ENCODE measurements at places on chromosomes 6 and 20. TPM values are rescaled to one million over a fixed set of nuclear protein-coding genes. Genes with fewer than 3 reads are reported as not detected.

Gene SDHAF4
- 24.5 TPM for polyA plus RNA-seq

Gene TSBP1
- polyA plus RNA-seq = not detected

Gene ANGPT4
- 0.27 TPM for polyA plus RNA-seq

Gene SLC44A4
- polyA plus RNA-seq = 49.7 TPM

DNA sequence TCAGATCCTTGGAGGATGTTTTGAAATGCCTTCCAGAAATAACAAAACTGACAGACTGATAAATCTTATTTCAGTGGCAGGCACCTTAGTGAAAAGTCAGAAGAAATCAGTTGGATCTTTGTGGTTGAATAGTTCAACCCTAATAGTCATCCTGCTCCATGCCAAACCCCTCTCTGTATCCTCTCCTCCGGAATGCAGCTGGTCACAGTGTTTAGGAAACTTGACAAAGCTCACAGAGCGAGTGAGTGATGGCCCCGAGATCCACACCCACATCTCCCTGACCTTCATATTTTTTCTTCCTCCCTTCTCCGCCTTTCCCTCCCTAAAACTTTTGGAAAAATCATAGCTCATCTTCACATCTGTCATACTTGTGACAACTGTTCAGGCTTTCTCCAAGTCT is 464.8 kb upstream of the CDH4 start:
- DNase-seq = no peak

DNA sequence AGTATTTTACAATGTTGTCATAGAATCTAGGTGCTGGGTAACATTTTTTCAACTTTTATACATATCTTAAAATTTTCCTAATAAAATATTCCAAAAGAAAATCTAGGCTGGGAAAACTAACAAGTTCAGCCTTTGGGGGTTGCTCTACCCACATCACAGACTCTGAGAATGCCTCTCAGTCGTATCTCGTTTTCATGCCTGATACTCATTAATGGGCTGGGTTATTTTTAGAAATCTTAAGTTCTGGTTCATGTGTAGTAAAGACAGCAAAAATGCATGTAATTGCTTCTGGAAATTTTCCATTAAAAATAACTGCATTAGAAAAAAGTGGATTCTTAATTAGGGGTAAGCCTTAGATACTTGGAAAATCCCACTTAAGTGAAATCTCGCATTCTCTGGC is 149.3 kb downstream of the SLC24A3 start:
- DNase-seq = no peak

GRCh38 chr6:41654151-41654697 is 16.0 kb downstream of the MDFI start:
- DNase-seq = no peak

- DNase-seq = no peak
Measured at GRCh38 chr6:74899416-74899815, 306.4 kb downstream of the COL12A1 start.

- no peak for DNase-seq
Measured at GRCh38 chr6:16758163-16758975, 2.9 kb downstream of the ATXN1 start.

DNA sequence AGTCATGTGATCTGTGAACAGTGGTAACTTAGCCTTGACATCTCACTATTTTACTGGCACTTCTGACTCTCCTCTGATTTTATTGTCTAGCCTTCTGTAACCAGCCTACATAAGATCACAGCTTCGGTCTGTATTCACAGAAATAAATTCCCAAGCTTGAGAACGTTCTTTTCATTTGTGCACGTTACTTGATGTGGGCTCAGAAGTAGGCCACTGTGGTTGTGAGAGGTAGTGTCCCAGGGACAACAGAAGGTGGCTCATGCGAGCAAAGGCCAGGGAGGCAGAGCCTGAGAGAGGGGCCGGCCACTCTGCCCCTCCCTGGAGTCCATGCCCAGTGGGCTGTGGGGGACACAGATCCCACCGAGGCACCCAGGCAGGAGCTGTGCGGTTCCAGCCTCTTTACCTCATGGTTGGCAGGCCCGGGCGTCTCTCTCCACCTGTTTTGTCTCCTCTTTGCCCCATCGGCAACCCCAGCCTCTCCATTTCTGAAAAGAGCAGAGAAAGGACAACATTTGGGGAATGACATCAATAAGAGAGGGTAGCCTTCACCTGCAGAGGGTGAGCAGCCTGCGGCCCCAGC is 207.5 kb upstream of the CST7 start:
- DNase-seq = no peak

- no peak for DNase-seq
Measured at GRCh38 chr6:159098636-159099106, 53.9 kb upstream of the TAGAP start.

DNA sequence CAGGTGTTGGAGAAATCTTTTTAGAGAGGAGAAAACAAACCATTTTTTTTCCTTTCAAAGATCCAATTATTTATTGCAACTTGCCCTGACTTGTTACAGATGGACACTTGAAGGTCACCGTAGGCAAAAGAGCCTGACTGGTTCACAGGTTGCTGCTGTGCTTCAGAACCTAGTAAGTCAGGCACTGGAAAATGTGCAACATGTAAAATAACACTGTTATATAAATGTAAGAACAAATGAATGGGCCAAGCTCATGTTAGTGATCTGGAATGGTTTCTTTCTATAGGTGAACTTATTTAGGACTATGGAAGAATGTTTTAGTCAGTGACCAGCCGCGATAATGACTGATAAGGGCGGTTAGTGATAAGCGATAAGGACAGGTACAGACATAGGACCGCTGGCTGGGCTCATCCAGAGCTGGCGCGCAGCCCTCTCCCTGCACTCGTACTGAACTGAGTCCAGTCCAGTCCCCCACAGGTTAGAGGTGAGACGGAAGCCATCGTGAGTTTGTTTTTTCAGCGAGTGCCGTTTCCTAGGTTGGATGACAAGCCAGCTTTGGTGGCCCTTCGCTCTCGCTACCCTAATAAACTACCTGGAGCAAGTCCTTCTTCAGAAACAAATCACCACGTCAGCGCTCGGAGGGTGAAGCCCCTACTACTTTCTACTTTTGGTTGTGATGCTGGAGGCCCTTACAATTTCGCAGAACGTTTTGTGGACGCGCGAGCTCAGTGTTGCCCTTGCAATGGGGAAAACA is 94.4 kb upstream of the PRDM1 start:
- DNase-seq = no peak

DNA sequence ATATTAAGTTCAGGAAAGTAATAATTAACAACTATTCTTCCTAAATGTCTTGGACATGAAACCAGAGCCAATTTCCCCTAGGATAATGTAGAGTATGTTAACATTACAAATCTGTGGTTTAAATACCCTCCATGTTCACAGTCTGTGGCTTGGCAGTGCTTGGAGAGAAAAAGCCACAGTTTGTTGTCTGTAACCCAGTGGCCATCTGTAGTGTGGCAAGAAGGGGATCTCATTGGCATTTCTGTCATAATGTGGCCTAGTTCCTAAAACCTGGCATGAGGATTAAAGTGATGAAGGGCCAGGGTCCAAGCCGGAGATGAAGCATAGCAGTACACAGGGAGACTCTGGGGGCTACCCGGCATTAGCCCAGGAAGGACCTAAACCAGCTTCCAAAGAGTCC is 31.2 kb downstream of the SYNE1 start:
- no peak for DNase-seq

DNA sequence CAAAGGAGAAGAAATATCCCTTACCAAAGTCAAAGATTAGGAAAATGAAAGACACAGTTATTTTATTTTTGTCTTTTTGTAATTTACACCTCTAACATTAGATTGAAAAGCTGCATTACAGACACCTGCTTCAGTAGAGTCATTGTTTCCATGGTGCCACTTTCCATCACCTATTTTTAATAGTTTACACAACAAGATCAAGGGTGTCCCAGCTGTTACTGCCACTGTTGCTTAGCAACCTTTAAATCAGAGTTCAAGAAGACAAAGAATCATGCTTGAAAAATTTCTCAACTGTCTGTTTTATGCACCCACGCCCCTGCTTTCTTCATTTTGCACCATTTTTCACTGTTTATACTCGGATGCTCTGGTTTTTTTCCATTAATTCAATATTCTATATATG is 668.2 kb upstream of the GJE1 start:
- DNase-seq = no peak

DNA sequence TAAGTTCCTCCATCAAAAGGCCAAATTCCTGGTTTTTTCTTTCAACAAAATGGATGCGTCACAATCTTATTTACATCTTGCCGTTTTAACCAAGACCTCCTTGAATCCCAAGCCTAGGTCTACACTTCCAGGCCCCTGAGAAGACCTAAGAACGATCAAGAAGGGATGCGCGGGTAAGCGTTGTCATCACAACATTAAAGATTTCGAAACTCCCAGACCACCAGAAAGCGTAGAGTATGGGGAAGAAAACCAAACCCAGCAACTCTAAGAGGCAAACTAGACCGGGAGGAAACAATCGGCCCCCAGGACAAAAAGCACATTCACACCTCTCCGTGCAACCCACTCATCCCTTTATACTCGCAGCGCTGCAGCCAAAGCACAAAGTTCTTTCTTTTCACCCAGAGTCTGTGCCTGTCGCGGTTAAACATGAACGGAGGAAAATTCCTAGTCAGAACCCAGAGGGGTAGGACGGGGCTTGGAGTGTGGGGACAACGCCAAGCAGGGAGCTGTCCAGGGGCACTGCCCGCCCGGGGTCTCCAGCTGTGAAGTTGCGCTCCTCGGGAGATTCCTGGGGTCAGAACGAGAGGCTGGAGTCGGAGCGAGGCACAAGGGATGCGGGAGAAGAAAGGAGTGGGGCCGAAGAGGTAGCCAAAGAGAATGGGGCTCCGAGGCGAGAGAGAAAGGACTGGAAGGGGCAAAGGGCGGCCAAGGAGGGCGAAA is 725 bp downstream of the OSER1 start:
- DNase-seq = no peak

GRCh38 chr6:160430751-160431150 is 82.6 kb downstream of the SLC22A3 start:
- no peak for DNase-seq

GRCh38 chr6:127200114-127200513 is 66.5 kb upstream of the RNF146 start:
- no peak for DNase-seq

DNA sequence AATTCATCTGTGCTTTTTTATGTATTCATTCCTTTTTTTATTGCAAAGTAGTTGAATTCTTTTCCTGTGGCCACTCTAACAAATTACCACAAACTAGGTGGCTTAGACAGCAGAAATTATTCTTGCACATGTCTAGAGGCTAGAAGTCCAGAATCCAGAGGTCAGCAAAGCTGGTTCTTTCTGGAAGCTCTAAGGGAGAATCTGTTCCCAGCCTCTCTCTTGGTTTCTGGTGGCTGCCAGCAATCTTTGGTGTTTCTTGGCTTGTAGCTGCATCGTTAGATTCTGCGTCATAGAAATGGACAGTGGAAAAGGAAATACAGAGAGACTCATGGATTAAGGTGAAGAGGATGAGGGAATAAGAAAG is 39.3 kb downstream of the GSTA2 start:
- no peak for DNase-seq

- DNase-seq = no peak
Measured at GRCh38 chr20:891058-891705, 25.0 kb downstream of the ANGPT4 start.
